Activated CD4-positive, CD25-positive, alpha-beta regulatory T cell treated with anti-CD3 and anti-CD28 coated beads, Interleukin-2, amount 50 U/mL, for 24 hours (primary cell): ENCODE measurements at places on chromosomes 6 and 20.

DNA sequence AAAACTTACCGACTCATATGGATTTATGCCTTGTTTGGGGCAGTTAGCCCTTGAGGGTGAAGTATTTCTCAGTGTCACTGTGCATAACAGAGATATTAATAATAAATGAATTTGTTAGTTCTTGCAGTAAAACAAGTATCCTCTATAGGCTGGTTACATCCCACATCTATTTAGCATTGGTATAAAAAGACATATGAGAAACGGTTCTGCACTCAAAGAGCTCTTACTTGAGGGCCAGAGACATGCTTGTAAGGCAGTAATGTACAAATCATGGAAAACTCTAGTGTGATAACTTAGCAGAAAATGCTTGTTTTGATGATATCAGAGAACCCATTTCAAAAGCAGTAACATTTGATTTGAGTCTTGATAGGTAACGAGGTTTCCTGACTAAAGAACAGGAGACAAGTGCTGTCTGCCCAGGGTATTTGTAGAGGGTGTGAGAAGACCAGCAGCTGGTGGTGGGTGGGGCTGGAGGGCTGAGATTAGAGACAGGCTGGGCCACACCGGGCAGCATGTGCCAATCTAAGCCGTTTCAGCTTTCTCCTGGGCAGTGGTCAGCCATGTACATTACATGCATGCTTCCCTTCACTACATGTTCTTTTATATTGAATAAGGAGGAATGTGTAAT lies 46.3 kb downstream of the TULP4 start:
- ATAC-seq, result no peak

DNA sequence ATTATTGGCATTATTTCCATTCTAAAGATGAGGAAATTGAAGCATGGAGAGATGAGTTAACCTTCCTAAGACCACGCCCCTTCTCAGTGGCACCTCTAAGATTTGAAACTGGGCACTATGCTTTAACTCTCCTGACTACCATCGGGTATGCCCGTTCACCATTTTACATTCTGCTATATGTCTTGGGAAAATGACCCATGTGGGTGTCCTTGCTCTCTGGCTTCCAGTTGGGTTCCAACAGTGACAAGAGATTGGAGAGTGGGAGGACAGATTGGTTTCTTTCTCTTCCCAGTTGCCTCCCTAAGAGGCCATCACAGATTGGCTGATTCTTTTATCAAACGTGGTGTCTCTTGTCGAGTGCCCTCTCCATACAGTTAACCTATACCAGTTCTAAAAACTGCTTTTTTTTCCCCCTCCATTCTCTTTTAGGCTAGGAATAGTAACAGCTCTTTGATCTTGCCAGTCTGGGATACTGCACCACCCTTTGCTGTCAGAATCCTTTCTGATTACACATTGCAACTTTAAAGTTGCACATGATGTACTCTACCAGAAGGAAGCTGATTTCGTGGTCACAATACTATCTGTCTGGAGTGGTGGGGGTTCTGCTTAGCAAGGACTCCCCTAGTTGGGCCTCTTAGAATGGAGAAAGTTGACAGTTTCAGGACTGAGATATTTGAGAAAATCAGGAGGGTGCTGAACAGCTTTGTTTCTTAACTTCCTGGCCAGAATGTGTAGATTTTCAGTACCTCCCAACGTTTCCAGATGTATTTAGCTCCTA lies 88.0 kb upstream of the ELOVL5 start:
- ATAC-seq, result no peak

- no peak for ATAC-seq
Observed at GRCh38 chr6:16852671-16853070, 91.4 kb upstream of the ATXN1 start.

GRCh38 chr6:14727494-14728395 lies 518.1 kb upstream of the JARID2 start:
- no peak for ATAC-seq

DNA sequence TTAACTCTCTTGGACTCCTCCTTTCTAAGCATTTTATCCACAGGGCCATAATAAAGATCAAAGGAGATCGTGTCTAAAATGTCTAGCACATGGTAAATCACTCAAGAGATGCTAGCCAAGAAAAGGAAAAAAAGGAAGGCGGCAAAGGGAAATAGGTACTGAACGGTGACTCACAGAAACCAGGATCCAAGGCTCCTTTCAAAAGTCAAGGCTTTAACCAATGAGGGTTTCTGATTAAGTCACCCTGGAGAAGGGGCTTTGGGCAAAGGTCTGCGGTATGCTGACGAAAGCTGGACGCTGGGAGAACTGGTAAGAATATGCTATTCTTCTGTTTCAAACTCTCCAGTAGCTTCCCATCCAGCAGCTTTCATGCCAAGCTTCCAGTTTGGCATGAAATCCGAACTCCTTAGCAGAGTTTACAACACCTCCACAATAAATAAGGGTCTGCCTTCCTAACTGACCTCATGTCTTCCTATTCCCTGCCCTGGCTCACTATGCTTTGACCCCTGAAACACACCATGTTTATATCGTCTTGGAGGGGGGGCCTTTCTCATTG lies 1.0 kb downstream of the TOMM34 start:
- no peak for ATAC-seq

DNA sequence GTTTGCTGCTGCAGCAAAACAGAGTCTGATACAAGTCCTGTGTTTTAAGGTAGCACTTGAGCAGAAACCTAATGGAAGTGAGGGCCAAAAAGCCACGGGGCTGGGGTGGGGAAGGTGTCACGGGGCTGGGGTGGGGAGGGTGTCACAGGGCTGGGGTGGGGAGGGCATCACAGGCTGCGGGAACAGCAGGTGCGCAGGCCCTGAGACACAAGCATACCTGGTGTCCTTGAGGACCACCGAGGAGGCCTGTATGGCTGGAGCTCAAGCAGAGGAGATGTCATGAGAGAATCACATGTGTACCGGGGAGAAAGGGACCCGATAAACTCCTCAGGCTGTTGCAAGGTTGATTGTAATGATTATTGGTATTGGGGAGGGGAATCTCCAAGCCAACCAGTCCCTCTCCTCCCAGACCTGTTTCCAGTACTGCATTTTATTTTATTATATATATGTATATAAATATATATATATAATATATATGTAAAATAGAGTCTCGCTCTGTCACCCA lies 13.6 kb upstream of the SPO11 start:
- no peak for ATAC-seq

DNA sequence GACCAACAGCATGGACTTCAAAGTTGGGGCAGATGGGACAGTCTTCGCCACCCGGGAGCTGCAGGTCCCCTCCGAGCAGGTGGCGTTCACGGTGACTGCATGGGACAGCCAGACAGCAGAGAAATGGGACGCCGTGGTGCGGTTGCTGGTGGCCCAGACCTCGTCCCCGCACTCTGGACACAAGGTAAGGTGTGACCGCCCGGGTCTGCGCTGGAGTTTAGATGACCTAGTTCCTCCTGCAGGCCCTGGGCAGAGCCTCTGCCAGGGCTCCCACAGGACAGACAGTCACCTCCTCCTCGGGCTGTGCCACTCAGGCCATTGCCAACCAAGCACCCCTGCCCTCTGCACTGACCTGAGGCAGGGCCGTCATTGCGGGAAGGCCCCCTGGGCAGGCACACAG lies 322.1 kb downstream of the TAF4 start:
- ATAC-seq, result no peak

- ATAC-seq, result no peak
Observed at GRCh38 chr20:1075616-1076015, 42.8 kb upstream of the PSMF1 start.

DNA sequence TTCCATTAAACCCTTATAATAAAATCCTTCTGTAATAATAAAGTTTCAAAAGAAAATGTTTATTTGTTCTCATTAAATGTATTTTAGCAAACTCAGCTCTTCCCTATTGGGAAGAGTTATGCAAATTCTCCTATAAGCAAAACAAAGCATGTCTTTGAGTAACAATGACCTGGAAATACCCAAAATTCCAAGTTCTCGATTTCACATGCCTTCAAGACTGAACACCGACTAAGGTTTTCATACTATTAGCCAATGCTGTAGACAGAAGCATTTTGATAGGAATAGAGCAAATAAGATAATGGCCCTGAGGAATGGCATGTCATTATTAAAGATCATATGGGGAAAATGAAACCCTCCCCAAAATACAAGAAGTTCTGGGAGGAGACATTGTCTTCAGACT lies 3.8 kb downstream of the IL17A start:
- no peak for ATAC-seq

DNA sequence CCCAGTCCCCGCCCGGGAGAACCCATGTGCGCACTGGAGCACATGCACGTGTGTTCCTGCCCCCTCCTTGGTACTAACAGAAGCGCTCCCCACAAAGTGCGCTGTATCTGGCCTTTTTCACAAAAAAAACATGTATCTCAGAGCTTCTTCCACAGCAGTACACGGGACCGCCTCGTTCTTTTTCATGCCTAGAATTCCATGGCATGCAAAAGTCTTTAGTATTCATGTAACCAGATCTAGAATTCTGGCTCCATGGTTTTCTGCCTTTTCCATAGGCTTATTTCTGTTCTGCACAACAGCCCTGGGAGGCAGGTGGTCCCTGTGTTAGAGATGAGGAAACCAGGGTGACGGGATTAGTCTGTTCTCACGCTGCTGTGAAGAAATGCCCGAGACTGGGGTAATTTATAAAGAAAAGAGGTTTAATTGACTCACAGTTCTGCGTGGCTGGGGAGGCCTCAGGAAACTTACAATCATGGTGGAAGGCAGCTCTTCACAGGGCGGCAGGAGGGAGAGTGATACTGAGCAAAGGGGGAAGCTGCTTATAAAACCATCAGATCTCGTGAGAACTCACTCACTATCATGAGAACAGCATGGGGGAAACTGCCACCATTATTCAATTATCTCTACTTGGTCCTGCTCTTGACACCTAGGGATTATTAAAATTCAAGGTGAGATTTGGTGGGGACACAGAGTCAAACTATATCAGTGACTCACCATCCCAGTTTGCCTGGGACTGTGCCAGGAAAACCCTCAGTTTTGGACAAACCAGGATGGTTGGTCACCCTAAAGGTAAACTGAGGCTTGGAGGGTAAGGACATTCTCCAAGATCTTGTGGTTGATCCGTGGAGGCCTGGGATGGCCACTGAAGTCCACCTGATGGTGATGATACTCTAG lies 41.0 kb downstream of the C20orf203 start:
- no peak for ATAC-seq

GRCh38 chr6:111031151-111031550 lies 49.3 kb downstream of the RPF2 start:
- no peak for ATAC-seq

DNA sequence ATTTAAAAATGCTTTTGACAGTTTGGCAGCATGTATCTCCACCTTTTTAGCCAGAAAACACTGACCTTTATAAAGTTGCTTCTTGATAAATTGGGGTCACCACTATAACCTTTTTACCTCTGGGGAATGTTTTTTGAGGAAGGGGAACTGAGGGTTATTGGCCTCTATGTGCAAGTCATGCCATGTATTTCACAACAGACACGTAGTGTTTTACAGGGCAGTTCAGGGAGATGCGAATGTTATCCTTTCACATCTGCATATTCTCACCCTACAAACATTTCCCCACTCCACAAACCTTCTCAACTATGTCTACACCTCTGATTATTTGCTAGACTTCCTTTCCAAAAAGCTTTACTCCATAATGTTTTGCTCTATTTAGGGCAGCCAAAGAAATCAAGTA lies 17.0 kb upstream of the SLA2 start:
- ATAC-seq, result no peak

- ATAC-seq, result no peak
Observed at GRCh38 chr6:85459224-85459901, 9.5 kb downstream of the NT5E start.

GRCh38 chr6:39558079-39558478 lies 167.1 kb downstream of the KIF6 start:
- no peak for ATAC-seq

DNA sequence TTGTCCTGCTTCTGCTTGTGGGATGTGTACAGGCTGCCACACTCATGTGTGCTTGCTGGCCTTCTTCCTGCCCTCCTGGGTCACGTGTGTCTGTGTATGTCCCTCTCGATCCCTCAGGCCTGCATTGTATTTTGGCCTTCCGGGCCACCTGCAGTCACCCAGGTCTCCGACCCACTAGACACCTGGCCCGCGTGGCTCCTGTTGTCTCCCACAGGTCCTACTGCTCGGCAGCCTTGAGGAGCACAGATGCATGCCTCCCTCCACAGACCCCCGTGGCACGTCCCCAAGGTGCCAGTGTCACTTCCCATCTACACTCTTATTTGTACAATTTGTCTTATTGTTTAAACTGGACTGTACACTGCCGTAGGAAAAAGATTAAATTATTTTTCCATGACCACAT lies 43.1 kb downstream of the FOXC1 start:
- no peak for ATAC-seq

DNA sequence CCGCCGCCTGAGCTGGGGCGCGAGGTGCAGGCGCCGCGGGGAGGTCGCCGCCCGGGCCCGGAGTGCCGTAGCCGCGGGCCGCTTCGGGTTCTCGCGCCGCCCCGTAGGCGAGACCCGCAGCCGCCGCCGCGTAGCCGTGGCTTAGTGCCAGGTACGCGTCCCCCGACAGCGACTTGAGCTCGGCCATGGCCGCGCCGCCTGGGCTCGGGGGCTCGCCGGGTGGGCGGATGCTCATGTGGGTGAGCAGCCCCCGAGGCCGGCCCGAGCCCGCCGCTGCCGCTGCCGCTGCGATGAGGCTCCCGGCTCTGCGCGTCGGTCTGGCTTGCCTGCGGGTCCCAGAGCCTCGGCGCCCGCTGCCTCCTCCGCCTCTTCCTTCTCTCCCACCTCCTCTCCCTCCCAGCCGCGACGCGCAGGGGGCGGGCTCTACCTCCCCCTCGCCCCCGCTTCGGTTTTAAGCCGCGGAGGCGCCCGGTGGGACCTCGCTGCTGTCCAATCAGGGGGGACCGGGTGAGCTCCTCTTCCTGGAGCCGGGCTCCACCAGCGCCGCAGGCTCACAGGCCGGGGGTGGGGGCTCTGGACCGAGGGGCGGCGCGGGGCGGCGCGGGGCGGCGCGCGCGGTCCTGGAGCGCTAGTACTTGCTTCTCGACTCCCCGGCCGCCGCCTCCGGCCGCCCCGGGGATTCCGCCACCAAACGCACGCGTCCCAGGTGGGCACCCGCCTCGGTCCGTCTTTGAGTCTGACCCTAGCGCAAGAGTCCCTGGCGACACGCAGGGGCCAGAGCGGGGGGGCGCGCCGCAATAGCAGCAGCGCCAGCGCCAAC lies at the start of gene BHLHE23:
BHLHE23 (minus strand) TSS at position 425 of the 820 bp plus-strand sequence; CDS start at position 235, 190 bp downstream.
- no peak for ATAC-seq

- ATAC-seq, result no peak
Observed at GRCh38 chr6:124765280-124765679, 197.0 kb upstream of the RNF217 start.

GRCh38 chr20:11355345-11355744 lies 562.3 kb upstream of the BTBD3 start:
- ATAC-seq, result no peak

DNA sequence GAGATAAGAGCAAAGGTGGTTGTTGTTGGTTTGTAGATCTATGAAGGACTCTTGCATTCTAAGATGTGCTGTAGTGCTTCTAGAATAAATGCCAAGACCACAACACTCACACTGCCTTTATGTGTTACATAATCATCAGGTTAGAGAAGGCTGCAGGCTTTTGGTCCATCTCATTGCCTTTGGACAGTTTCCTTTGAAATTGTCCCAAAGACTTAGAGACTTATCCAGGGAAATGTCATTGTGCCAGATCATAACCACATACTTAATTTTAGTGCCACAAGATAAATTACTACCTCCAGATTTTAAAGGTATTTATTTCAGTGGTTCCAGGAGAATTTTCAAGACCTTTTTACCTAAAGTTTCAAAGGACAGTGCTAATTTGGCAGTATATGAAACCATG lies 666.6 kb upstream of the CITED2 start:
- ATAC-seq, result no peak
